T-helper 2 cell treated with Interferon-gamma antibody and Interleukin-4, amounts not matched to agents 5 μg/mL and 100 μg/mL, for 36 hours (primary cell): ENCODE measurements at places on chromosomes 2 and 18.

DNA sequence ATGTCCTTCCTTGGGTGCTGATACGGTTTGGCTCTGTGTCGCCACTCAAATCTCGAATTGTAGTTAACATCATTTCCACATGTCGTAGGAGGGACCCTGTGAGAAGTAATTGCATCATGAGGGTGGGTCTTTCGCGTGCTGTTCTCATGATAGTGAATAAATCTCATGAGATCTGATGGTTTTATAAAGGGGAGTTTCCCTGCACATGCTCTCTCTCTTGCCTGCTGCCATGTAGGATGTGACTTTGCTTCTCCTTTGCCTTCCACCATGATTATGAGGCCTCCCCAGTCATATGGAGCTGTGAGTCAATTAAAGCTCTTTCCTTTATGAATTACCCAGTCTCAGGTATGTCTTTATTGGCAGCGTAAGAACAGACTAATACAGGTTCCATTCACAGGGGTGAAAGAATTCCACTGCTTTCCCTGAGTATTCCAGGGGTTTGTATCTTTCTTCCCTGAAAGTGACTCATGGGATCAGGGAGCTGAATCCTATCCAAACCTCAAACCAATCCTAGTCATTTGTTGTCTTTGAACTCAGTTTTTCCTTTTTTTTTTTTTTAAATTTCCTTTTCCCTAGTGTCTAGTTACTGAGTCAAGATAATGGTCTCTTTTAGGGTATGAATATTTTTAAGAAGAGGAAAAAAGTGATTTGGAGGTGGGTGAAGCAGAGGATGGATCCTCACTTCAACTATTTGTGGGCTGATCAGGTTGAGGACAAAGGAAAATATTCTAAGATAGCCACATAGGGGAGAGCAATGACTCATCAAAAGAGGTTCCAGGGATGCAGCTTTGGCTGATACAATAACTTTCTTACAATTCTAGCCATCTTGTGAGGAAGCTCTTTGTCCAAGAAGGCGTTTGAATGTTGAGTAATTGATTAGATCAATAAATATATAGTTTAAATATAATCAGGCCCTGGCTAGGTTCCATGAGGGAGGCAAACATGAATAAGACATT, 19.5 kb upstream of the KCNE4 start:
- no peak for DNase-seq

- DNase-seq, result no peak
Observed at GRCh38 chr2:241199897-241200821, 11.7 kb downstream of the ANO7 start.

DNA sequence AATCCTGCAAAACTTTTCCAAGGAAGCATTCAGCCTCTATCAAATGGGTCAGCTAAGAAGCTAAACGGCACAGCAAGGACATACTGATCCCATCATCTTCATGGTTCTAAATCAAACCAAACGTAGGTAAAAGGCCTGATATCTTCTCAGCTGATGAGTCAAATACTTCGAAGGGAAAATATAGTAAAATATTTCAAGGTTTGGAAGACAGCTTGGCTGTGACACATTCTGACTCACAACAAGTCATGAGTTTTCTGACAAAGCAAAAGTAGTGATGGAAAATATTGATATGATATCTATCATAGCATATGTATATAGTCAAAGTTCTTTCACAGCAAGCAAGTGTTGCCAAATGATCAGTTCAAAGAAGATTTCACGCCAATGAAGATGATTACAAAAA, 31.5 kb downstream of the DOCK10 start:
- DNase-seq, result no peak

- DNase-seq, result no peak
Observed at GRCh38 chr2:105468582-105469042, 69.8 kb upstream of the FHL2 start.

GRCh38 chr2:152622219-152622618, 95.0 kb downstream of the PRPF40A start:
- DNase-seq, result no peak

- no peak for DNase-seq
Observed at GRCh38 chr18:23585897-23586248, 433 bp downstream of the NPC1 start.
